Upper lobe of left lung (tissue), 6 donors: ENCODE measurements at places on chromosomes 11 and 22.

DNA sequence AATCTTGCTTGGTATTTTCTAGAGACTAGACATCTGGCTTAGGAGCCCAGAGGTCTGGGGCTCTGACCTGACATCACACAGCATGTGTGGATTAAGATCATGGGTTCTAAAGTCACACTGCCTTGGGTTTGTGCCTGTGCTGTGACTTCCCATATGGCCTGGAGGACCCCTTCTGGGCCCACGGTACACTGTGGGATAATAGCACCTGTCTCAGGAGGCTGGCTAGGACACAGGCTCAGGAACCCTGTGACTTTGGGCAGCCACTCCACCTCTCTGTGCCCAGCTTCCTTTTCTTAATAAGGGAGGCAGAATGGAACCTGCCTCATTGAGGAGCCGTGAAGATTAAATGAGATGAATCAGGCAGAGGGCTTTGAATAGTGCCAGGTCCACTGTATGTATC lies 99.2 kb upstream of the B3GAT1 start:
- DNase-seq: no peak

DNA sequence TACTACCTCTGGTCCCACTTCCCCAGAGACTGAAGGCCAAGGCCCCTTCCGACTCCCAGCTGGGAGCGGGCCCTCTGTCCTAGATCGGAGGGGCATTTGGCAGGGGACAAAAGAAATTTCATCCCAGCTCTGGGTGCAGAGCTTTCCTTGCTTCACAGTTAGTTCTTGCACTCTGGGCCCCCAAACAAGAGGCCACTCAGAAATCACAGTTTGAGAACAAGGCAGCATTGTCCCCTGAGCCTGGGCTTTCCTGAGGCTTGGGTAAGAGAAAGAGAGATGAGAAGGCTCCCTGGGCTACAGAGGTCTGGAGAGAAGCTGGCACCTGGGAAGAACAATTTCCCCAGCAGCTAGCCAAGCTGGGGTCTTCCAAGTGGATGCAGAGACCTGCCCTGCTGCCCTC lies 71.8 kb upstream of the NCAM1 start:
- no peak for DNase-seq

GRCh38 chr11:28461338-28461737 lies 353.1 kb downstream of the METTL15 start:
- DNase-seq: no peak

- DNase-seq: no peak
These were observed 517.9 kb downstream of the NTM start for GRCh38 chr11:131888230-131888855.

DNA sequence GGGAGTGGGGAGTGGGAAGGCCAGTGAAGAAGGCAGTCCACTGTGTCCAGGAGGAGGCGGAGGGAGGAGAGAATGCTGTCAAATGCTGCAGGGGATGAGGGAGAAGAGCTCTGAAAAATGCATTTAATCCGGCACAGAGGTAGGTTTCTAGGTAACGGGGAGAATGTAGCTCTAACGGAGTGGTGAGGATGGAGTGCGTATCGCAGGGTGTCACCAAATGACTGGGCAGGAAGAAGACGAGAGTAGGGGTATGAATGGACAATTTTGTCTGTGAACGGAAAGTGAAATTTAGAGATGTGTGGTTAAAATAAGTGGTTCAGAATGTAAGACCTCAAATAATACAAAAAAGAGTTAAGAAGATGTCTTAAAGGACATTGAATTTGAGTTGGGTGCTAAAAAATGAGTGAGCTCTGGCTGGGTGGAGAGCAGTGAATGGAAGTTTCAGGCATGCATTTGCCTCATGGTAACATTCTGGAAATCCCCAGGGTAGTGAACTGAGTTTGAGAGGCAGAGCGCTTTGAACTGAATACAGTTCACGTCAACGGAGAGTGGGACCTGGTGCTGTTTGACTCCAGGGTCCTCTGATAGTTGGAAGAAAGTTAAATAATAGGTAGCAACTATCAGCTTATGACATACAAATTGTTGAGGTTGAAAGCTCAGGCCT lies 81.3 kb upstream of the CADM1 start:
- DNase-seq: no peak

DNA sequence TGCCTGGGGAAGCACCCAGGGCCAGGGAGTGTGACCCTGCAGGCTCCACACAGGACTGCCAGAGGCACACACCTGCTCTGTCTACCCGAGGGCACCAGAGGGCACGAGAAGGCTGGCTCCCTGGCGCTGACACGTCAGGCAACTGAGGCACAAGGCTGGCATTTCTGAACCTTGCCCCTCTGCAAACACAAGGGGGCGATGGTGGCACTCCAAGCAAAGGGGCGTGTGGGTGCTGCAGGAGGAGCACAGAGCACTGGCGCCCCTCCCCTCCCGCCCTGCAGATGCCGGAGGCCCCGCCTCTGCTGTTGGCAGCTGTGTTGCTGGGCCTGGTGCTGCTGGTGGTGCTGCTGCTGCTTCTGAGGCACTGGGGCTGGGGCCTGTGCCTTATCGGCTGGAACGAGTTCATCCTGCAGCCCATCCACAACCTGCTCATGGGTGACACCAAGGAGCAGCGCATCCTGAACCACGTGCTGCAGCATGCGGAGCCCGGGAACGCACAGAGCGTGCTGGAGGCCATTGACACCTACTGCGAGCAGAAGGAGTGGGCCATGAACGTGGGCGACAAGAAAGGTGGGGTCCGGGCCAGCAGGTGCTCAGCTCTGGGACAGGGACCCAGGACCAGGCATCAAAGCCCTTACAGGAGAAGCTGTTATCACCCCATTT lies 20.8 kb upstream of the TXNRD2 start:
- peak; percentile 87 for DNase-seq

DNA sequence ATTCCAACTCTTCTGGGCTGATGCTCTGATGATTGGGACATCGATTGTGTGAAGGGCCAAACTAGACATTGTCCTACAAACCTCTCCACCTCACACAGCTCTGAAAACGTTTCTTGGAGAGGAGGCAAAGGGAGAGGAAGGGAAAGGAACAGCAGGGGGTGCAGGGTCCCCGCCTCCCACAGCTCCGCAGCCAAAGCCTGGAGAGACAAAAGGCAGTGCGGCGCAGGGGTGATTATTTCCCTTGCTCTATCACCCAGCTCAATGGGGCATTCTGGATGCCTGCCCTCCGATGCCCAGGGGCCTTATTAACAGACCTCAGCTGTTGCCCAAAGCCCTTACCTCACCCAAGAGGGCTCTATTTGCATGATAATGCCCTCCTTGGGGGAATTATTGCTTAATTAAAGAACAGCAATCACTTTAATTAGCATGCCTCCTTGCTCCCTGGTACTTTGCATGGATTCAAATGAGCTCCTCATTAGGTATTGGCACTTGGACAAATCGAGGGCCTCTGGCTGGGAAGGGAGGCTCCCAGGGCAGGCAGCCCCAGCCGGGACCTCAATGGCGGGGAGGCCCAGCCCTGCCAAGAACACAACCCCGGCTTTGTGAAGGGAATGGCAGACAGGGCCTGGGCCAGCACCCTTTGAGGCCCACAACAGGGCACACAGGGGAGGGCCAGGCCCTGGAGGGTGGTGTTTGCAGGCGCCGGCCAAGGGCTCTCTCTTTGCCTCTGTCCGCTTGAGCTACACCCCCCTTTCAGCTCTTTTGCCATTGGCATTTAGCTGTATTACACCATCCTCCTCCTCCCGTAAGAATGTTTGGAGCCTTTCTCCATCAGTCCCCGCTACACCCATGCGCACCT lies 19.8 kb upstream of the CDON start:
- no peak for DNase-seq
